ENCODE measurements at places on chromosomes 13 and 19.
A peak's percentile ranks its signal among the peaks of the same experiment; 100 is the strongest.

DNA sequence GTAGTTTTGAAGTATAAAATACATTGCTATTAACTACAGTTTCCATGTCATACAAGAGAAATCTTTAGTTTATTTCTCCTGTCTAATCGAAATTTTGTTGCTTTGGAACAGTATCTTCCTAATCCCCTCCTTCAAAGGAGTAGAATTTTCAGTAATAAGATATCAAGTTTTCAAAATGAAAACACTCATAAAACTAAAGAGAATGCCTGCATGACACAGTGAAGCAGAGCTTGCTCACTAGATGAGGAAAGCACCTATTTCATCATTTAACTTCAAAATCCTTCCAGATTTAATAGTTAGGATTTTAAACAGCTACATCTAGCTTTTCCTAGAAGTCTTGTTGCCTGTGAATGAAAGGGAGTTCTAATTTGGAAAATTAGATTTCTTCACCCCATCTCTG is 80.8 kb downstream of the TNFSF11 start:
- DNase-seq = peak; percentile 84

- DNase-seq = no peak
These were observed 608 bp downstream of the CNN2 start for GRCh38 chr19:1026783-1027649.

- peak; percentile 93 for DNase-seq
These were observed 146.2 kb downstream of the DCT start for GRCh38 chr13:94333131-94333820.

DNA sequence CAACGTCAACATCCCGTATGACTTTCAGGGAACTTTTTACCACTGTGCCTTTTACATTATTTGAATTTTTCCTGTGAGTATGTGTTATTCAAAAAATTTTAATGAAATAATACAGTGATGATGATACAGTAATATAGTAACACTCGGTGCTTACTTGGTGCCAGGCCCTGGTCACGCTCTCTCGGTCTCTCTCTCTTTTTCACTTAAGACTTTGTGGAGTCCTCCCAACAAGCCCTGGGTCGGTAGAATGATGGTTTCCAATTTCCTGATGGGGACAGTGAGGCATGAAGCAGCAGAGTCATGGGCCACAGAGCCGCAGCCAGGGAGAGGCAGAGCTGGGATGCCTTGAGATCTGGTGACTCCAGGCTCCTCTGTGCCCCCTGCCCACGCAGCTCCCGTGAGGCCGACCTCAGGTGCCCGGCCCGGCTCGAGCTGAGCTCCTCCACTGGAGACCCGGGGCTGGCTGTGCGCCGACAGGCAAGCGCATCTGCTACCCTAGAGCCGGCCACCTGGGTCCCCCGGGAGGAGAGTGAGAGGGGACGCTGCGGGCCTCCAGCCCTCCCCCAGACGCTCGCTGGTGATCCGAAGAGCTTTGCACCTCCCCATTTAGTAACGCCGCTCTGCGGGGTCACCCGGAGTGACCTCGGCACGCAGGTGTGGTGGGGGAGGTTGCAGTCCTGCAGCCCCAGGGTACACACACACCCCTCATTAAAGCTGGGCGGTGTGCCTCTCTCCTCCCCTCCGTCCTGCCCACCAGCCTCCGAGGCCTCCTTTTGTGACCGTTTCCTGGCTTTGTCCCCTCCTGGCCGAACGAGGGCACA is 4.4 kb upstream of the SBK3 start:
- peak; percentile 18 for DNase-seq

- DNase-seq = no peak
These were observed 459.2 kb downstream of the FGF14 start for GRCh38 chr13:101942535-101943157.

GRCh38 chr13:40666933-40667621 is 636 bp upstream of the FOXO1 start:
- DNase-seq = no peak

- peak; percentile 66 for DNase-seq
These were observed 624 bp downstream of the CTXN1 start for GRCh38 chr19:7925171-7925851.

GRCh38 chr13:38401276-38401675 is 51.6 kb downstream of the UFM1 start:
- DNase-seq = no peak

DNA sequence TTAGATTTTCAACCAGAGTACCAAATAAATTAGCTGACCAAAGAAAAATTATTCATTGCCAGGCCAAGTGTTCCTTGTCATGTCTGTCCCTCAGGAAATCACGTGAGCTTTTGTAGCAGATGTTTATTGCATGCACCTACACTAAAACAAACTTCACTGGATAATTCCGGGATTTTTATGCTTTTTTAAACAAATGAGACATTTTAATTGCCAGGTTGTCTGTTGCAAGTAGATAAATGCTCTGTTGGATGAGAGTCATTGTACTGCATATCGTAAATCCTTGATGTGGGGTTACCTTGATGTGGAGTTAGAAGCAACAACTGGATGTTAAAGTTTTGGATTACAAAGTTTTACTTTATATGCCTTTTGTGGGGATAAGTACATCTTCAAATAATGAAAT is 1187.7 kb upstream of the PCDH9 start:
- no peak for DNase-seq

- peak; percentile 55 for DNase-seq
These were observed 49.4 kb downstream of the LYL1 start for GRCh38 chr19:13053238-13053637.

DNA sequence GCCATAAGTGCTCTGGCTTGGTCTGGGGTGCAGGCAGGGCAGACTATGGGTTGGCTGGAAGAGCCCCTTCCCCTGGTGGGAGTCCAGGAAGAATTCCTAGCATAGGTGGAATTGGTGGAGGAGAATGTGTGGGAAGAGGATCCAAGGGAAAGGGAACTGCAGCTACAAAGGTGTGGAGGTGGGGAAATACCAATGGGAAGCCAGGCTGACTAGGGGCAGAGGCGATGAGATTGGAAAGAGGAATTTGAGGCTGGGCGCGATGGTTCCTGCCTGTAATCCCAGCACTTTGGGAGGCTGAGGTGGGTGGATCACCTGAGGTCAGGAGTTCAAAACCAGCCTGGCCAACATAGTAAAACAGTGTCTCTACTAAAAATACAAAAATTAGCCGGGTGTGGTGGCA is 4.8 kb upstream of the SDHAF1 start:
- no peak for DNase-seq

DNA sequence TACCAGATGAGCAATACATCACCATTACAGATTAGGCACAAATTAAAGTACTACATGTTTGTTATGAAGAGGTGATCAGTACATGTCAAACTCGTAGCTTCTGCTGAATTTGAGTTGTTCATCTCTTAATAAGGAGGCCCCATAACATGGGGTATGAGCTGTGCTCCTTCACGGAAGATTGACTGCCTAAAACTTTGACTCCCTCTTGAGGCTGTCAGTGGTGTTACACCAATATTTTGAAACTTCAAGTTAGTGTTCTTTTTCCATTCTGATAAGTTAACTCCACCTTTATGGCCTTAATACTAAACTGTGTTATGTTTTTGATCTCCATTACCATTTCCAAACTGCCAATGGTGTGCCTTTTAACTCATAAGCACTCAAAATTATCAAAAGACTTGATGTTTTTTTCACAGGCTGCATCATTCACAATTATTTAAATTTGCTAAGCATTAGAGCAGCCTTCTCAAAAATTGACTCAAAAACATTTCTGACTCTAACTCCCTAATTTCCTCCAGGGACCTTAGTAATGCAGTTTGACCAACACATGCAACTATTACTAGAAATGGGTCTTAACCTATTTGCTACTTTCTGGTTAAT is 1591.5 kb downstream of the PCDH9 start:
- DNase-seq = peak; percentile 48

DNA sequence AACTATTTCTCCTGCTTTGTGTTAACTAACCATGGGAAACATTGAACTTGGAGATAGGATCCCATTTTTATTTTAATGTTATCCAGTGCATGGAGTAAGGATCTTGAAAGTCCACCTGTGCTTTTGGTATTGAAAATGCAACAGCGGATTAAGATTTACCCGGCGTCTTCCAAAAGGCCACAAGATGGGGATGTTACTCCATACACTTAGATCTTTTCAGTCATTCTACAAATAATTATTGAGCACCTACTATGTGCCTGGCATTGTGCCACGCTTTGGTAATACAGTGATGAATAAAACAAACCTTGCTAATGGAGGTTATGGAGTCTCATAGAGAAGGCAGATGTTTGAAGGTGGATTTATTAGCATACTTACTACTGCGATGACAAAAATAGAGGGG is 56.9 kb downstream of the RFC3 start:
- DNase-seq = no peak

GRCh38 chr19:38321646-38322196 is 2.1 kb downstream of the KCNK6 start:
- DNase-seq = peak; percentile 93

DNA sequence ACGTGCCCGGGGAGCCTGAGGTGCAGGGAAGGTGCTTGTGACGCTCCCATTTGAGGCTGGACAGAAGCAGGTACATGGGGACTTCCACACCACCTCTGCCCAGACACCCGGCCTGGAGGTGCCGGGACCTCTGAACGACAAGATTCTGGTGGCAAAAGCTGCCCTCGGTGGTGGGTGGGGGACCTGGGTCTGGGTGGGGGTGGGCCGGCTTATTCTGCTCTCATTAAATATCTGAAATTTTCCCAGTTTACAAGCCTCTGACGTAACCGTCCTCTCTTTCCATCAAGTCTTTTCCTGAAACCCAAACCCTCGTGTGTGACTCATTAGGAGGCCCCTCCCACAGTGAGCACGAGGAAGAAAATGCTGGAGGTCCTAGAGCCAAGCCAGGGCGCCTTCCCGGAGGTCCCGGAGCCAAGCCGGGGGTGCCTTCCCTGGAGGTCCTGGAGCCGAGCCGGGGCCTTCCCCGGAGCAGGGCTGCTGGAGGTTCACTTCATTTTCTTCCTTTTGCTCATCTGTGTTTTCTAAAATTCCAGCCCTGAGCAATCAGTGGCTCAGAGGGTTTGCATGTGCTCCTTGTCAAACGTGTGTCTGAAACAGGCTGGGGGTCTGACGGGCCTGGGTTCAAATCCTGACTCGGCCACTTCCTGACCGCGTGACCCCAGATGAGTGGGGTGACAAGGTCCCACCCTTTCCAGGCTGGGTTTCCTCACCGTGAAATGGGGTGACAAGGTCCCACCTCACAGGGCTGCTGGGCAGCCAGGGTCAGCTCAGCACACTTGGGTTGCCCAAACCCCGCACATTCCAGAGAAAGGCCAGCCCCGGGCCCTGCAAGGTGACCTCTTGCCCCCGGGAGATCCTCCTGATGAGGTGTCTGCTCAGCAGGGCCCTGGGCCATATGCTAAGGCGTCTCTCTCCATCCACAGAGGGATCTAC is 10.0 kb downstream of the CFD start:
- peak; percentile 72 for DNase-seq

DNA sequence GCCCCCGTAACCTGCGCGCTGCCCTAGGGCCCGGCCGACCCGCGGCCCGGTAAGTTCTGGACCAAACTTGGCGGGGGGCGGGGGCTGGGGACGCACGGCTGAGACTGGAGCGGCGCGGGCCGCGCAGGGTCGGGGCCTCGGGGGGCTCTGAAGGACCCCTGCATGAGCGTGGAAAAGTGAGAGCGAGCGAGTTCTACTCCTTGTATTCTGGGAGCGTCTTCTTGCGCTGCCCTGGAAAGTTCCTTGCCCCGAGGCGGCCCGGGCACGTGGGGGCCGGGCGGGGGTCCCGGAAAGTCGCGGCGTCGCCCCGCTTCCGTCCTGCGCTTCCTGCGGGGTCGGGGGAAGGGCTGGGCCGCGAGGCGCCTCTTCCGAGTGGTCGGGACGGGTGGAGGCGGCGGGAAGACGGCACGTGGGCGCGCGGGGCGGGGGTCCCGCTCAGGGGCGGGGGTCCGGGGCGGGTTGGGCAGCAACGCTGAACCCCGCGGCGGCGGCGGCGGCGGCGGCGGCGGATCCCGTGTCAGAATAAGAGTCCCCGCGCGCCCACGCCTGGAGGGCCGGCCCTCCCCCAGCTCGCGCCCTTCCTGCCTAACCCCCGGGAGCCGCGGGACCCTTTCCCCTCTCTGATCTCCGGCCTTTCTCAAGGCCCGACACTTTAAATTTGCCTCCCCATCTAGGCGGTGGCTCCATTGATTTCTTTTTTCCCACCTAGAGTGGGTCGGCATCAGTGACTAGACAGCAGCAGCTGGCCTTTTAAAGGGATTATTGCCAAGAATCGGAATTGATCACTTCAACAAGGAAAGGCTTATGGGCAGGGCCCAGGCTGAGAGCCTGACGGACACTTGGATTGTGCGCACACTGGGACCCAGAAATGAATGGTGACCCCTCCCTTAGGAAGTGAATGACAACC is 749 bp downstream of the GATAD2A start:
- peak; percentile 54 for DNase-seq

DNA sequence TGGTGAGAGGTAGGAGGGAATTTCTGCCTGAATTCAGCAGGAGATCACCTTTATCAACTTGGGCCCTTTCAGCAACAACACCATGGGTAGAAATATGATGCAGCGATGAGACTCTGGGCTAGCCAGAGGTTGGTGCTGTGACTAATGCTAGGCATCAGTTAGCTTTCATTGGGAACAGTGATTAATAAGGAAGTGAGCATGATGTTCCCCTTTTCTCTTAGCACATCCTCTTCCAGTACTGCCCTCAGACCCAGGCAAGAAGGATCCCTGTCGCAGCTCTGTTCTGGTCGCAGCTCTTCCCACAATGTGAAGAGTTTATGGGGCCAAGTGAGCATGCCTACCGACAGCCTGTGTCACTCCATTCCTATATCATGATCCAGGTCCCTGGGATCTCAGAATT is 100.5 kb downstream of the FLT1 start:
- no peak for DNase-seq

GRCh38 chr13:101080616-101081015 is 335.7 kb downstream of the NALCN start:
- DNase-seq = no peak

- DNase-seq = no peak
These were observed 36.7 kb upstream of the PCDH8 start for GRCh38 chr13:52885141-52885540.

- no peak for DNase-seq
These were observed at the start of gene ONECUT3 for GRCh38 chr19:1752757-1753728. ONECUT3 (plus strand) TSS chr19:1753506; CDS start chr19:1753663, 157 bp downstream.

DNA sequence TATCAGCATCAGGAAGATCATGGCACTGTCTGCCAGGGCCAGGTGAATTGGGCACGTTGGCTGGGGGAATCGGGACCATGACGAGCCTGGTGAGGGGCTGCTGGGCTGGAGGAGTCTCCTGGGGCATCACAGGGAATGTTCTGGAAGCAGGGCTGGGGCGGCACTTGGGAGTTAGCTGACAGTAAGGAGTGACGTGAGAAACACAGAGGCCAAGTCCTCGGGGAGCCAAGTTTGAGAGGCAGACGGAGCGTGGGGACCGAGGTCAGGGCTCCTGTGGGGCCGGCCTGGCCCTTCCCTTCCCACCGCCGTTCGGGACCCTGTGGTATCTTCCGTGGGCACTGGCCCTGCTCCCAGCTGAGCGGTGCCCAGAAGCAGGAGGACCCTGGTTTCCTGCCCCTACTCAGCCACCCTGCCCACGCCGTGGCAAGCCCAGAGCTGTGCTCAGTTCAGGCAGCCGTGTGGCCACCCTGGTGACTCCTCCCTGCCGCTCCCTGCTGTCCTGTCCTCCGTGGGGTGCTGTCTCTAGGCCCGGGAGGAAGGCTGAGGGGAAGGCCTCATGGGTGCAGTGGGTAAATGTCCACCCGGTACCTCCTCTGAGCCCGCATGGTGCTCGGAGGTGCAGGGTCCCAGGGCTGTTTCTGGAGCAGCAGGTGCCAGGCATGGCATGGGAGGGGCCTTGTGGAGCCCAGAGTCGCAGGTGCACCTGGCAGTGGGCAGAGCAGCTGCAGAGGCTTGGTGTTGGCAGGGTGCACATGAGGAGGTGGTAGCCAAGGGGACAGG is 25.2 kb downstream of the CRTC1 start:
- DNase-seq = no peak

GRCh38 chr19:16118489-16119033 is 6.9 kb downstream of the RAB8A start:
- DNase-seq = no peak

Measured in umbilical cord (tissue), 2 donors.